ENCODE measurements at places on chromosomes 5 and 9.

- no peak for DNase-seq
Measured at GRCh38 chr9:121660367-121660766, 8.9 kb downstream of the DAB2IP start.

- DNase-seq = no peak
Measured at GRCh38 chr5:161086461-161086860, 234.4 kb upstream of the ATP10B start.

- no peak for DNase-seq
Measured at GRCh38 chr5:34751807-34752736, 86.9 kb upstream of the TTC23L start.

- DNase-seq = no peak
Measured at GRCh38 chr9:87494970-87495471, 2.6 kb upstream of the DAPK1 start.

DNA sequence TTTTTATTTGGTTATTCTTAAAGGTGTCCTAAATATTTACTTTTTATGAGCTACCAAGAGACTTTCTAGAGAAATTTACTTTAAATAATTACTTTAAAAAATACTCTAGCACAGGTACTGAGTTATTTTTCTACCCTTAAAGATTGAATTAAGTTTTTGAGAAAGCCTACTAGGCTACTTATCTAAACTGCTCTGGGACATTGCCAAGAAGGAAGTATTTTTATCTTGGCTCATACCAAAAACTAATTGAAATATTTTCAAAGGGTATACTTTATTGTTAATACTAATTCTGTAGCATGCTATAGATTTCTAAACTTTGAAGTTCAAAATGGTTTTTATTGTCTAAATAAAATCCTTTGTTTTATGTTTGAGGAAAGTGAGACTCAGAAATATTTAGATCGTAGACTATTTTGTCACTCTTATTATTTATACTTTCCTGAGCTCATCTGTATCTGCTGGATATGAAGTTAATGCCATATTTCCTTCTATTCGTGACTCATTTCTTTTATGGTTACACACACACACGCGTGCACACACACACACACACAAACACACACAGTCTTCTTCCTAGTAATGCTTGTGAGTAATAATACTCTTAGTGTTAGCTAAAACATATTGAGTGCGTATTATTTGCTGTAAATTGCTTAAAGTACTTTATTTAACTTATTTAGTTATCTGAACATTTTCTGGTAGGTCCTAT lies 89.5 kb downstream of the MAN2A1 start:
- DNase-seq = no peak

GRCh38 chr9:34709196-34709978 lies 549 bp downstream of the CCL21 start:
- DNase-seq = no peak

GRCh38 chr9:29183971-29184370 lies 1610.7 kb upstream of the C9orf72 start:
- DNase-seq = no peak

GRCh38 chr5:39775797-39776365 lies 351.1 kb upstream of the DAB2 start:
- no peak for DNase-seq

GRCh38 chr9:38060681-38061080 lies 8.3 kb downstream of the SHB start:
- no peak for DNase-seq

- no peak for DNase-seq
Measured at GRCh38 chr5:165720901-165721300, 2215.5 kb downstream of the MAT2B start.

DNA sequence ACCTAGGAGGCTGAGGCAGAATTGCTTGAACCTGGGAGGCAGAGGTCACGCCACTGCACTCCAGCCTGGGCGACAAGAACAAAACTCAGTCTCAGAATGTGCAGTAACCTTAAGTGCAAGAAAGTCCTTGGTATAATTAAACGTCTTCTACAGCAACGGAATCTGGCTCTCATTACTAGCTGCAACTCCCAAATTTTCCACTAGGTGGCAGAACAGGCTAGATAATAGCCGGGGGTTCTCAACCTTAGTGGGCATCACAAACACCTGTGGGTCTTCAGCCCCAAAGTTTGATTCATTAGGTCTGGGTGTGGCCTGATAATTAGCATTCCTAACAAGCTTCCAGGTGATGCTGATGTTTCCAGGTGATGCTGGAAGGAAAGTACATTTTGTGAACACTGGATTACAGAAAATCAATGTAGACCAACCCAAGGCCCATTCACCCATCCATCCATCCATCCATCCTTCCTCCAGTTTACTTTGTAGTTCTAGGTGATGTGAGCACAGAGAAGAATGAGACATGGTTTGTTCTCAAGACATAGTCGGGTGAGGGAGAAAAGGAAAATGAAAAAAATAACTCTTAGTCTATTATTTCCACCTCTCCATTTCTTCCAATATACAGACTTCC lies 37.3 kb downstream of the FBXW2 start:
- no peak for DNase-seq

DNA sequence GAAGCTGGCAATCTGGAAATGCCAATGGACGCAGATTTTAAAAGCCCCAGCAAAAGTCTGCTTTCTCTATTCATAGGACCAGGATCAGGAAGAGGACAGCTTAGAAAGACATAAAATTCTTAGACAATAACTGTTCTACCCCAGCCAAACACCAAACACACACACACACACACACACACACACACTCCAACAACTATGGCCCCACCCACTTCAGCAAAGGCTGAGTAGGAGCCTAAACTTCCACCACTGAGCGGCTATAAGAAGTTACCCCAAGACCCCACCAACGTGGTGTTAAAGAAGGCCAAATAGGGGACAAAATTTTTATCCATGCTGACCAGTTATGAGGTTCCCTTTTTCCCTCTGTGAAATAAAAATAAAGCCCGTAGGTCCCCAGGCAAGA lies 32.9 kb downstream of the ZMAT2 start:
- no peak for DNase-seq

GRCh38 chr5:135319928-135320606 lies 79.0 kb downstream of the MACROH2A1 start:
- DNase-seq = no peak

DNA sequence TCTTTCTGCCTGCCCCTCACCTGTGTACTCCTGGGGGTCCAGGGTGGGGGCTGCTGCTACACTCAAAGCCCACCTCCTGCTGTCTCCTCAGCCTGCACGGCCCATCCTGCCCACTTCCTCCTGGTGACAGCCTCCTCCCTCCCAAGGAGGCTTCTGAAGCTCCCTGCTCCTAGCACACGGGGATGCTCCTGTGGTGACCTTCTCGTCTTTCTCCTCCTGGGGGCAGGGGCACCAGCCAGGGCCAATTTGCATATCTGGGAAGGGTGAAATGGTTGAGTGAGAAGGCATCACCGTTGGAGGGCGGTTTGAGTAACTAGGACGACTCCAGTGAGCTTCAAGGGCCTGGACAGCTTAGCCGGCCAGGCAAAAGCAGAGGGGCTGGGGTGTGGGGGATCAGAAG lies 51.9 kb upstream of the COL5A1 start:
- DNase-seq = no peak

GRCh38 chr5:72063219-72063819 lies 44.0 kb upstream of the MAP1B start:
- no peak for DNase-seq

- no peak for DNase-seq
Measured at GRCh38 chr5:6396836-6397535, 18.6 kb upstream of the MED10 start.

GRCh38 chr9:118533850-118534249 lies 829.6 kb downstream of the TLR4 start:
- no peak for DNase-seq

DNA sequence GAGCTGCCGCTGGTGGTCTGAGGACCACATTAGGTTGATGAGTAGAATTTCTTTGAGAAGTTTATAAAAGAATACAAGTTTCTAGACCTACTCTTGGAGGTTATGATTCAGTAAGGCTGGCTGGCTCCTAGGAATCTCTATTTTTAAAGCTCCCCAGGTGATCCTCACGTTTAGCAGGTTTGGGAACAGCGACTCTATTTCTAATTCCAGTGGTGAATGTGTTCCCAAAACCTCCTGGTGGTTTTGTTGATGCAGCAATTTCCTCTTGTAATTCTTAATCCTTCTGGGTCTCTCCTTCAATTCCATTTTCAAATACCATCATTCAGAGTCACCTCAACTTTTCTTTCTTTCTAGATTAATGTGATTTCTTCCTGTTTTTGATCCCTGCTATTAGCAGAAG lies 215.9 kb upstream of the RFX3 start:
- DNase-seq = no peak

- no peak for DNase-seq
Measured at GRCh38 chr9:113307396-113307975, 4.3 kb upstream of the RNF183 start.

DNA sequence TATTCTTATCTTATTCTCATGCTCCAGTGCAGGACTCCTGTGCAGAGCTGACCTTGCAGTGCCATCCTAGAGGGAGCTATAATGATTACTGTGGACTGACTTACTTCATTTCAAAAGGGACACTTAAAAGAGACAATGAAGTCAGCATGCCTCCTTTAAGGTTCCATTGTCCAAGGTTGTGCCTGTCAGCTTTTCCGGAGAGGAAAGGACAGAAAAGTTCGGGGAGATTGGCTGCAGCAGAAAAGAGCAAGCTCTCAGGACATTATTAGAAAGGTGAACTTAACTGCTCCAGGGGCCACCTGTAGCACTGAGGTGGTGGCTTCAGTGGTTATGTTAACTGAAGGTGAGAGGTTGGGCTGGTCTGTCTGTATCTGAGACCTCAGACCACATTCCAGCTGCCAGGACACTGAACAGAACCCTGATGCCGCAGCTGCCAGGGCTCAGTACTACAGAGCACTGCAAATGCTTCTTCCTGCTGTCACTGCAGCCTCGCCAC lies 112.9 kb downstream of the ST8SIA4 start:
- peak; percentile 50 for DNase-seq

- no peak for DNase-seq
Measured at GRCh38 chr5:35120715-35121114, 73.0 kb upstream of the AGXT2 start.

DNA sequence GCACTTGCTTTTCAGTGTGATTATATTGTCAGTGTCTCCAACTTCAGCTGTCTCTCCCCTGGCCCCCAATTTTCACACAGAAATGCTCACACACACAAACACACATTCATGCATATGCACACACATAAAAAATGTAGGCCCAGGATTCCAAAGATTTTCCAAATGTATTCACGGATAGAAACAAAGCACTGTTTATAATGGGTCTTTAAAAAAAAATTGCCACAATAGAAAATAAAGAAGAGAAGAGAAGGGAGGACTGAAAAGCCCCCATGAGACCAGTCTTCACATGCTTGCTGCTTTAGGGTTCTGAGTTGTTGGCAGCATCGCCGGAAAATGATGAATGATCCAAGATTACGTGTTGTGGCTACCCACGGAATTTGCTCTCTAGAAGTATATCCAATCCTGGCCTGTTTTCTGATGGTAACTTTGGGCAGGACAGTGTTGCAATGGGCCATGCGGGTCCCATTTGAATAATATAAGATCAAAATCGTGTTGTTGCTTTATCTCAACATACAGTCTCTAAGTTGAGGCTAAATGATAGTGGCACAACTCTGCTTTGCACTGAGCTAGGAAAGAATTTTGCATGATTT lies 36.2 kb upstream of the ACO1 start:
- DNase-seq = no peak

DNA sequence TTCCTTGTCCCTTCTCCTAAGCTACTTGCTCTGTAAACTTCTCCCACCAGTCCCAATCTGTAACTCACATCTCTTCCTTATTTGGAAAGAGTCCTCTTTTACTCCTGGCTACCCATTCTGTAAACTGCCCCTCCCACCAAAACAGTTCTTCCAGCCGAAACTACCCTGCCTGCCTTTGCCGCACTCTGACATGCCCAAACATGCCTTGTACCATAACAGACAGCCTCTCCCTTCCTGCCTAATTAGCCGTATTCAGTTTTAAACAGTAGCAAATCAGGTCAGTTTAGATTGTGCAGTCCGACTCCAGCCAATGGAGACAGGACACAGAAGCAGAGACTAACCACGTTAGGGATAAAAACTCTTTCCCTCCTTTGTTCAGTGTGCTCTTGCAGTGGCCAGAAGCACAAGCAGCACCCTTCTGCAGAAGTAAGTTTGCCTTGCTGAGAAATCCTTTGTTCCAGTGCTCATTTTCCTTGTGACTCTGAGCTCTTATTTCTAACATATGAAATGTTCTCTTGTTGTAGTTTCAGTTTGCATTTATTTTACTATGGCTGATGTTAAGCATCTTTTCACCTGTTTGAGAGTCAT lies 5.4 kb upstream of the GLT6D1 start:
- no peak for DNase-seq

DNA sequence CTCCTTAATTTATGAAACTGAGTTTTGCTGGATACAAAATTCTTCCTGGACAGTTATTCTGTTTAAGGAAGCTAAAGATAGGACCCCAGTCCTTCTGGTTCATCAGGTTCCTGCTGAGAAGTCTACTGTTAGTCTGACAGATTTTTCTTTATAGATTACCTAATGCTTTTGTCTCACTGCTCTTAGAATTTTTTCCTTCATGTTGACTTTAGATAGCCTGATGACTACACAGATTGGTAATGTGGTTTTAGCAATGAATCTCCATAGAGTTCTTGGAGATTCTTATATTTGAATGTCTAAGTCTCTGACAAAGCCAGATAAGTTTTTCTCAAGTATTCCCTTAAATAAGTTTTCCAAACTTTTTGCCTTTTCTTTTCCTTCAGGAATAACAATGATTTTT lies 419.7 kb downstream of the CDH10 start:
- no peak for DNase-seq

- DNase-seq = no peak
Measured at GRCh38 chr5:2129568-2130272, 247.0 kb upstream of the IRX4 start.

GRCh38 chr9:136662326-136662655 lies 425 bp upstream of the EGFL7 start:
- no peak for DNase-seq

DNA sequence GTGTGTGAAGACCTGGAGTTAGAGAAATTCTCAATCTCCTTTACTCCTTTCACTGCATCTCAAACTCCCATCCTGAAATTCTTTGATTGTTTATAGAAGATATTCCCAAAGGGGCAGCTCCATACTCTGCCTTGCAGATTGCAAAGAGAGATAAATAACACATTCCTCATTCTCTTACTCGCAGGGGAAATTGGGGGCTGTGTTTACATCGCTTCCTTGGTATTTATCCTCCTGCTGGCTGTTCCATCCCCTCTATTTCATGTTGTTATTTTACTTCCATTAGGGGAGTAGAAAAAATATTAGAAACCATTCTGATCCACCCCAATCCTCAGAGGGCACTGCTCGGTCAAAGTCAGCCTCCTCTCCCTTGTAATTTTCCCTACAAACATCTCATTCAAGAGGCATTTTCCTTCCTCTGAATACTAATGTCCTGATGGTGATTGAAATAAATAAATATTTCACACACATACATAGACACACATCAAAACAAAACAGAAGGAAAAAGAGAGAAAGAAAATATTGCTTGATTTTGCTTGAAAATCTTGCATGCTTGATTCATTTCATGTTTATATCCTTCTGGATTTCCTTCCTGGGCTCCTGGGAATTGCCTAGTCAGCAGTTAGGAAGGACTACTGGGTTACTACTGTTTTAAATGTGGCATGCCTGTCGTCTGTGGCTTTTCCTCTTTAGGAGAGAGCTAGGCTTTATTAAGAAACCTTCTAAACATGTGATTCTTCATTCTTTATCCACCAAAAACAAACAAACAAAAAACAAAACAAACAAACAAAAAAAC lies 420.1 kb upstream of the PAPPA start:
- no peak for DNase-seq

GRCh38 chr5:7995688-7996294 lies 126.8 kb downstream of the MTRR start:
- DNase-seq = no peak

GRCh38 chr5:99586878-99587277 lies 658.1 kb upstream of the CHD1 start:
- DNase-seq = no peak
